Immature natural killer cell (primary cell): ENCODE measurements at places on chromosomes 2 and 18. TPM values are rescaled to one million over a fixed set of nuclear protein-coding genes. Genes with fewer than 3 reads are reported as not detected.

Gene TUBA3E
- not detected for polyA plus RNA-seq

Gene CAPN14
- polyA plus RNA-seq, result not detected

Gene REG1B
- not detected for polyA plus RNA-seq

Gene ZNF2
- polyA plus RNA-seq, result 1.2 TPM

Gene UGT1A8
- not detected for polyA plus RNA-seq

Gene C1QL2
- not detected for polyA plus RNA-seq

Gene CNDP1
- not detected for polyA plus RNA-seq
